ENCODE measurements at places on chromosomes 7 and 10.

GRCh38 chr7:34322841-34323240 is 335.2 kb upstream of the NPSR1 start:
- DNase-seq: no peak

DNA sequence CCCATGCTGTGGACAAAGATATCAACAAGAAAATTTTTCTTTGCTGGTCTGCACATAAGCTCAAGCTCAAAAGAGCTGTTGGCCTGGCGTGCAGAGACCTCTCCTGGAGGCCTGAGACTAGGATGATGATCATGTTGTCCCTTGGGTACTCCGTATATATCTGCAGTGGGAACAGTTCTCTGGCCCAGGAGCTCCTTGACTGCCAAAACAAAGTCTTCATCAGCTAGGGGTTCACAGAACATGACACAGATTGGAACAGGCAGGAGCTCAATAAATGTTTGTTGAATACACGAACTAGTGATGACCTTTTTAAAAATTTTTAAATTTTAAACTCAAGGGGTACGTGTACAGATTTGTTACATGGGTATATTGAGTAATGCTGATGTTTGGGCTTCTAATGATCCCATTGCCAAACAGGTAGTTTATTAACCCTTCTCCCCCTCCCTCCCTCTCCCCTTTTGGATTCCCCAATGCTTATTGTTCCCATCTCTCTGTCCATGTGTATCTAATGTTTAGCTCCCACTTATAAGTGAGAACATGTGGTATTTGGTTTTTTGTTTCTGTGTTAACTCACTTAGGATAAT is 49.1 kb downstream of the ZNF783 start:
- no peak for DNase-seq

GRCh38 chr7:27161214-27161720 is 4.1 kb downstream of the HOXA9 start:
- DNase-seq: no peak

DNA sequence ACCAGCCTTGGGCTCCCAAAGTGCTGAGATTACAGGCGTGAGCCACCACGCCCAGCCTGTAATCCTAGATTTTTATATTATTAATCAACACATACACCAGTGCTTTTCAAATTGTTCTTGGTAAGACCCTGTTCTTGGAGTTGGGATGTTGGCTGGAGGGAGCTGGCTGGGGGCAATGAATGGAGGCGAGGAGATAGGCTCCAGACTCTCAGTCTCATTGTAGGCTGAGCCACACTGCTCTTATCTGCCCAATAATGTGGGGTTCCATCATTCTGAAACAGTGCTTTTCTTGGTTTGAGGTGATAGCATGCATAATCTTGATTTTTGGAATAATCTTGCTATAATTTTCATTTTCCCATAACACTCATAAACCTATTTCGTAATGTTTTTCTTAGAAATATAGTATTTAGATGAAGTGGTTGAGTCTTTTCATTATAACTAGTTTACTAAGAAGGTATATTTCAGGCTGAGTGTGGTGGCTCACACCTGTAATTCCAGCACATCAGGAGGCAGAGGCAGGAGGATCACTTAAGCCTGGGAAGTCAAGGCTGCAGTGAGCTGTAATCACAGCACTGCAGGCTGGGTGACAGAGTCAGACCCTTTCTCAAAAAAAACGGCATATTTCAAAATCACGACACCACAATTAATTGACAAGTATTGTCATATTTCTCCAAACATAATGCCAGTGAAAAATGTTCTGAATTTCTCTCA is 65.1 kb upstream of the LYZL2 start:
- no peak for DNase-seq

- no peak for DNase-seq
Observed at GRCh38 chr7:140322759-140323158, 75.6 kb downstream of the SLC37A3 start.

DNA sequence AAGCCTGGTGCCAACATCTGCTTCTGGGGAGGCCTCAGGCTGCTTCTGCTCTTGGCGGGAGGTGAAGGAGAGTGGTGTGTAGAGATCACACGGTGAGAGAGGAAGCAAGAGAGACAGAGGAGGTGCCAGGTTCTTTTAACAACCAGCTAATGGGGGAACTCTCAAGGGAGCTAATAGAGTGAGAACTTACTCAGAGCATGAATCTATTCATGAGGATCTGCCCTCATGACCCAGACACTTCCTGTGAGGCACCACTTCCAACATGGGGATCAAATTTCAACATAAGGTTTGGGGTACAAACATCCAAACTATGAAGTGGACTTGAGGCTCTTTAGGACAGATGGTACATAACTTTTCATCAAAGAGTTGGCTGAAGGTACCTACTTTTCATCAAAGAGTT is 5.1 kb upstream of the ZNF32 start:
- DNase-seq: no peak

GRCh38 chr10:43692051-43692825 is 43.6 kb upstream of the ZNF32 start:
- no peak for DNase-seq

Data from effector memory CD8-positive, alpha-beta T cell (primary cell).